ENCODE measurements at places on chromosomes 12 and 14. TPM values are rescaled to one million over a fixed set of nuclear protein-coding genes. Genes with fewer than 3 reads are reported as not detected.

DNA sequence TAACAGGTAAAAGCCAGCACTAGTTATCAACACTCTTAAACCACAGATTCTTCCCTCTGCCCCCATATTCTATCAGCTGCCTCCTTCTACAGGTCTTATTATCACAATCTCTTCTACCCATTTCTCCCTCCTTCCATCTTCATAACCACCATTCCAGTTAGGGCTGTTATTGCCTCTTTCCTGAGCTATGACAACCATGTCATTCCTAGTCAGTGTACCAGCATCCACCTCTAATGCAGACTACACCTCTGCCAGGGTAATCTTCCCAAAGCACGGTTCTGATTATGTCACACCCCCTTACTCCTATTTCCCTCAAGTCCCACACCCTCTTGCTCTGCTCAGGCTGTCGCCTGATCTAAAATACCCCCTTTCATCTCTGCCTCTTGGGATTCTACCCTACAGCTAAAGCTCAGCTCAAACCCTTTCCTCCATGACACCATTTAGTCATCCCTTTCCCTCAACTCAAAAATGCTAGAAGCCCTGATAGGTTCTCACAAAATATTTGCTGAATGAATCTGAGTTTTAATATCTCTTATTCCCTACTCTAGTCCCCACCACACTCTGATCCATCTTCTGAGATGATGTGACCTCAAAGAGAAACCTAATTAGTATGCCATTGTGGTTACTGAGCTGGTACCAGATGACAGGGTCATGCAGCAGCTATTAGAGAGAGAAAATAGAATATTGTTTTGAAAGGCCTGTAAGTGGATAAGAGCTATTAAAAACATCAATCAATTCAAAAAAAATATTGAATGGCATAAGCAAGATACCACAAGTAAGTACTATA is 11.7 kb downstream of the RACGAP1 start:
- no peak for DNase-seq

- no peak for DNase-seq
Measured at GRCh38 chr14:52380294-52380693, 66.2 kb downstream of the PTGER2 start.

GRCh38 chr12:29574500-29574899 is 77.0 kb upstream of the OVCH1 start:
- no peak for DNase-seq

- no peak for DNase-seq
Measured at GRCh38 chr14:35299708-35300107, 7.5 kb downstream of the PSMA6 start.

GRCh38 chr12:55717011-55718007 is 1.5 kb downstream of the BLOC1S1 start:
- DNase-seq, result peak; percentile 62

DNA sequence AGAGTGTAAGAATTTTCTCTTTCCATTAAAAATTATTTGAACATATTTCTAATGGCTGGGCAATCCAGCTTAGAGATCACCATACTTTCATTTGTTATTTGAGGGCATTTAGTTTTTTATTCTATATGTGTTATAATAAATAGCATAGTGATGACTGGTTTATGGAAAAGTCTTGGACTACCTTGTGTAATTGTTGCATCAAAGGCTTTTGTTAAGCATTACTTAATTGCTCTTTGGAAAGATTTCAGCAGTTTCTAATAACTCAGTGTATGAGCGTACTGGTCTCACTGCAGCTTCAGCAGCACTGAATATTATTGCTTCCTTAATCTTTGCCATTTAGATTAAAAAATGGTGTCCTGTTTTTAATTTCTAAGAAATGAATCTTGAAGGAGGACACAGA is 22.8 kb downstream of the TMEM19 start:
- DNase-seq, result no peak

- no peak for DNase-seq
Measured at GRCh38 chr14:104292084-104292970, 153.9 kb downstream of the KIF26A start.

The PTPRO gene
- 0.46 TPM for total RNA-seq

The LPCAT3 gene
- 28.0 TPM for total RNA-seq

DNA sequence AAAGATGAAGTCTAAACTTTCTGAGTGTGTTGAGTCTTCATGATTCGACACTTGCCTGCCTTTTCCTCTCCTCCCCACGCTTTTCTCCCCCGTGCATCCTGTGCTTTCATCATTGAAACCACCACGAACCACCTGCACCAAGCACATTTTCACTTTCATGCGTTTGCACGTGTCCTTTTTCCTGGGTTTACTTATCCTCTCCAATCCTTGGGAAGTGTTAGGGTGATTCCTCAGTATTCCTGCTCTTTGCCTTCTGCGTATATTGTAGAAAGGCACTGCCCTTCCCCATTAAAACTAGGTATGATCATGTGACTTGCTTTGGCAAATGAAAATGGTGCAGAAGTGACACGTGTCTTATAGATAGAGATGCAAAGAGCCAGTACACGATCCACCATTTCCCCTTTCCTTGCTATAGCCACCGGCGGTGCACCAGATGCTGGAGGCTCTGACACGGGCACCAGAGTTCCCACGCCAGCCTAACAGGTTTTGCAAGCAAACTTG is 106.6 kb downstream of the BRMS1L start:
- peak; percentile 70 for DNase-seq

GRCh38 chr14:64708148-64709004 is 4.2 kb downstream of the PLEKHG3 start:
- DNase-seq, result no peak

GRCh38 chr14:98622208-98623051 is 649.6 kb downstream of the BCL11B start:
- DNase-seq, result no peak

The SLC39A5 gene
- 1.3 TPM for total RNA-seq

- no peak for DNase-seq
Measured at GRCh38 chr12:94172973-94173372, 24.6 kb downstream of the PLXNC1 start.

DNA sequence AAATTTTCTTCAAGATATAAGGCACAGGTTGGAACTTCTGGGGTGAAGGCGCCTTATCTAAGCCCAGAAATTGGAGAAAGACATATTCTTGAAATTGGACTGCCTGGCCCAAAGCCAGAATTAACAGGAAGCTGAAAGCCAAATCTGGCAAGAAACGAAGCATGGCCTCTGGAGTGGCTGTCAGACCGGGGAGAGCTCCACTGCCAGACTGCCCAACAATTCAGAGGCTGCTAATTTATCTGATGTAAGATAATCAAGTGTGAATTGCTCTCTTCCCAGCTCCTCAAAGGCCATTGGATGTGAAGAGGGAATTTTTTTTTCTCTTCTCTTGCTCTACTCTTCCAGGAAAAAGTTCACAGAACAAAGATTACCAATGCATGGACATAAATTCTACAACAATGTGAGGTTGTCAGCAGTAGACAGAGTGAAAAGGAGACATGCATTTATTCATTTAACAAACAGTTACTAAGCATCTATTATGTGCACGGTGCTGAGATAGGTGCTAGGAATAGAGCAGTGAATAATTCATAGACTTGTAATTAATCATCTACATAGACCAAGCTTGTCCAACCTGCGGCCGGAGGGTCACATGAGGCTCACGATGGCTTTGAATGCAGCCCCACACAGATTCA is at the start of gene GDF3:
Gene GDF3, minus strand, starts transcription at position 210 of the 632 bp plus-strand sequence. Its CDS starts 47 bp downstream, at position 163.
- no peak for DNase-seq

DNA sequence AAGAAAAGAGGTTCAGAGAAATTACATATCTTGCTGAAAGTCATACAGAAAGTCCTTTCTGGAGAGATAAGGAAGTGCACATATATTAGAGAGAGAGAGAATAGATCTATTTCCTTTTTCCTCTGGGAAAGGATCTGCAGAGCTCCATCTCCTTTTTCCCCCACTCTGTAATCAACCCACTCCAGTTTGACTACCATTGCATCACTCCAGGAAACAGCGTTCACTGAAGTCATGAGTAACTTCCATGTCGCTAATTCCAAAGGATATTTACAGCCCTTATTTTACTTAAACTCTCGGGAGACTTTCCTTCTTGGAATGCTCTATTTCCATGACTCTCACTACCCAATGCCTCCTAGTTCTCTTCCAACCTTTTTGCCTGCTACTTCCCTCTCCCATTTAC is 72.5 kb upstream of the PARP11 start:
- DNase-seq, result no peak

All from activated CD4-positive, alpha-beta T cell treated with anti-CD3 and anti-CD28 coated beads for 36 hours (primary cell).